CD4-positive, alpha-beta T cell treated with Interleukin-6 at 100 ng/mL for 8 hours (primary cell): ENCODE measurements at places on chromosomes 5 and 9.

GRCh38 chr9:35727676-35728040 is 4.3 kb downstream of the TLN1 start:
- DNase-seq: no peak

- DNase-seq: no peak
These were observed 274.1 kb downstream of the SMARCA2 start for GRCh38 chr9:2289263-2289662.

- DNase-seq: no peak
These were observed 31.8 kb upstream of the CKS2 start for GRCh38 chr9:89278997-89279739.

GRCh38 chr9:110307191-110307590 is 30.5 kb downstream of the TXNDC8 start:
- DNase-seq: no peak

DNA sequence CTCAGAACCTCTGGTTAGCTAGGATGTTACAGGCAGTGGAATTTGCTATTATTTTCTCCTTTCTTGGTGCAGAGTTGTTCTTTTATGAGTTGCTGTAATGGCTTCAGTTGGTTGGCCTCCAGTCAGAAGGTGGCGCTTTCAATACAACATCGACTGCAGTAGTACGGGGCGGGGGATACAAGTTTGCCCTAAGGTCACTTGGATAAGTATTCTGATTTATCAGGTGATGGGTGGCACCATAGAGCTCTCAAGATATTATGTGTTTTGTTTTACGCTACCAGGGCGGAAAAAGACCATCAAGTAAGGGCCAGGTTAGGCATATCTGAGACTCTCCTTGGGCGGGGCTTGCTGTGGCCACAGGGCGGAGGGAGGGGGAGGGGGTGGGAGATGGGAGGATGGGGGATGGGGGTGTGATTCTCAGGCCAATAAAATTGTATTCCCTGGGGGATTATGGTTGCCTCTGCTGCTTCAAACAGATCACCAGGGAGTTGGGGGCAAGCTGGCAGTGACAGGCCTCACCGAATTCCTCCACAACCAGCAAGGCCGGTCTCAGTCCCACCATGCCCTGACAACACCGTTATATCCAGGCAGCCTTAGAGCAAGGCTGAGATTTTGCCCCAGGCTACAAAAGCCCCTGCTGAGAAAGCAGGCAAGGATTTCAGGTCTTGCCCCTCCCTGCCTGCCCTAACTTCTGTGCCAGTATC is 15.9 kb upstream of the RNF38 start:
- no peak for DNase-seq

DNA sequence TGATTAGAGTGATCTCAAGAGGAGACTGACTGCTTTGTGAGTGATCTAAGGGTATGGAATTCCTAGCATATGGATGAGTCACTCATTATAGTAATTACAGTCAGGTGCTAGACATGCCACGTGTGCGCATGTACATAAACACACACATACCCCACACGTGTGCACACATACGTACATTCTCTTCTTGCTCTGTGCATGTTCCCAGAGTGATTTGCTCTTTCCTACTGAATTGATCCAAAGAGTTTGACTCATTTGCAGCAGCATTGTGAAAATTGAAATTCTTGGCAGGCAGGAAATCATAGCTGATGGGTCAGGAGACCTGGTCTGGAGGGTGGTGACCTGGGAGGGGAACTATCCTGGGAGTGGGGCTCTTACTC is 63.8 kb downstream of the ANGPTL2 start:
- no peak for DNase-seq

- DNase-seq: no peak
These were observed 737.2 kb upstream of the ZNF608 start for GRCh38 chr5:125483609-125484008.

DNA sequence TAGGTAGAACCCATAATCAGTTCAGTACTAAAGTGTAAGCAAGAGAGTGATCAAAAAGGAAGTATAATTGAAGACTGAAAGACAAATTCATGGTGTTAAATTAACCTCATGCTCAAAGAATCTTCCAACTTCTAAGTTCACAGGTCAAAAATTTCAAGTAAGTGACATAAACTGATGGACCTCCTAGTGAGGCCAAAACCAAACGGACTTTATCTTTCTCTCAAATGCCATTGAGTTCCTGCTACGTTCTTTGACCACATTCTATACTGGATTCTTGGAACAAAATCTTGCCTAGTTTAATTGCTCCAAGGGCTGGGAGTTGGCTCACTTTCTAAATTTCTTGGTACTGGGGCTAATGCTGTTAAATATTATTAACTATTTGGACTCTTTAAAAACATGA is 794.9 kb downstream of the TLE4 start:
- DNase-seq: no peak

DNA sequence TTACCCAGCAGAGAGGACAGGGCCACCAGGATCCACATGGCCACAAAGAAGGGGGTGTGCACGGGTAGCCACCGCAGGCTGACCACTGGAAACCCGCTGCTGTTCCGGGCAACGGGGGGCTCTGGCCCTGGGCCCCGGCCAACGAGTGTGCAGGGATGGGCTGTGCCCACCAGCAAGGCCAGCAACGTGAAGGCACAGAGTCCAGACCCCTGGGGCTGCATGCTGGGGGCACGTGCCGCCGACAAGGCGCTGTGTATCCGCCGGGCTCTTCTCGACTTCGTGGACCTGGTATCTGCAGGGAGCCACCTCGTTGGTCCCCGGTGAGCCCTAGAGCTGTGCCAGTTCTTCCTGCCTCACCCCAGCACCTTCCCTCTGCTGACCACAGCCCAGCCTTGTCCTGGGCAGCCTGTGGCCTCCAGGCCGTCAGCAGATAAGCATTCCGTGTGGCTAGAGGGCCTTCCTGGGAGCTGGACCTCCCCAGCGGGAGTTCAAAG is 42.2 kb upstream of the CEP72 start:
- no peak for DNase-seq

GRCh38 chr9:109937861-109938453 is 158.0 kb downstream of the PALM2AKAP2 start:
- no peak for DNase-seq

DNA sequence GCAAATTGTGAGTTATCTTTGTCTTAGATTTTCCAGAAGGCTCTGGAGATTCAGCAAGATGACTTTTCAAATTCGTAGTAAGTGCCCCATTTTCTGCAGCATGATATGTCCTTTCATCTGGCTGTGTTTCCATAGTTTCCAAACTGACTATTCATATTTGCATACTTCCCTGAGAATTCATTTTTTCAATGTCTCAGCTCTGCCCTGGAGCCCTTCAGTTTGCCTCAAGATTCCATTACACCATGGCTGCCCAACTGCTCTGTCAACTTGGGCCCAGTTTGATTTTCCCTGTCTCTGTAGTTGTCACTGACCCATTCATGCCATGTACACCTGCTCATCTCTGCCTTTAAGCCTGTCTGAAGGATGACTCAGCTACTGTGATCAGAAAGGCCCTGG is 94.2 kb upstream of the RUSC2 start:
- DNase-seq: no peak

GRCh38 chr5:61180886-61181285 is 18.6 kb upstream of the SMIM15 start:
- no peak for DNase-seq

- DNase-seq: no peak
These were observed 788.9 kb upstream of the GRAMD2B start for GRCh38 chr5:125634216-125634835.

DNA sequence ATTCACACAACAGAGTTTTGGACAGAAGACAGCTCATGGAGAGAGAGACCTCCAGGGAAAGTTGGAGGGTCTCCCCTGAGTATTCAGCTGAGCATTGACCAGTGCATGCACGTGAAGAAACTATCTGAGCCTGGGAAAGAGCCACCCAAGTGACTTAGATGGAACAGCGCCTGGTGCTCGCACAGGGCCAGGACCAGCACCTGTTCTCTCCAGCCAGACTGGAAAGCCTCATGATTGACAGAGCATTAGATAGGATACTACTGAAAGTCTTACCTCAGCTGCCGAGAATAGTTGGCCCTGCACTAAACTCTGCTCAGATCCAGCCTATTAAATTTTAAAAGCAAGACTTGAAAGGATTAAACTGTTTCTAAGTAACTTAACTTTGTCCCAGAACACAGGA is 28.3 kb upstream of the NEURL1B start:
- no peak for DNase-seq

GRCh38 chr5:36311956-36312355 is 10.3 kb upstream of the RANBP3L start:
- no peak for DNase-seq

DNA sequence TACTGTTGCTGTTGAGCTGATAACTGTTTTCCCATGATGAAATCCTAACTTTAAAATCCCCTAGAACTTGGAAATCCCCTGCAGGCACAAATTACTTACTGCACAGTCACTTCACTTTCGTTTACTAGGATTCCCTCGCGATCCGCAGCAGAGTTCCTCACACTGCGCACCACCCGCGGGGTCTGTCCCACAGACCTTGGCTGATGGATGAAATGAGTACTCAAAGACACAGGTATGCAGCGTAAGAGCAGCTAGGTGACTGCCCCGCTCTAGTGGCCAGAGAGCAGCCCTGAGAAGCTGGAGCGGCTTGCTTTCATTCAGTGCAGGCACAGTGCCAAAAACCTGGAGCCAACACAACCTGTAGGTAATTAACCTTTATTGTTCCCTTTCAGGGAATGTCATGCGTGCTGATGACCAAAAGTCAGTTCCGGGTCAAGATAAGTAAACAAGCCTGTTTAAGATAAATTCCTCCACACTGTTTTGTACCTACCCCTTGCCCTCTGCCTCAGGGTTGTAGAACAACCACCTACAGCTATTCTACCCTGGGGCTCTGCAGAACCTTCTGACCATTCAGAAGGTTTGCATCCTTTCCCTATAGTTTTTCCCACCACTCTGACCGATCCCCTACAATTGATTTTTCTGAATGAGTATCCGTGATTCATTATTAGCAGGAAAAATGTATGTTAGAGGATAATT is 191.2 kb downstream of the CDH9 start:
- no peak for DNase-seq

- no peak for DNase-seq
These were observed at the start of gene PRLR for GRCh38 chr5:35230038-35230611. TSS of gene PRLR (minus strand) at chr5:35230487. CDS start at chr5:35089620, 140,867 bp downstream.

DNA sequence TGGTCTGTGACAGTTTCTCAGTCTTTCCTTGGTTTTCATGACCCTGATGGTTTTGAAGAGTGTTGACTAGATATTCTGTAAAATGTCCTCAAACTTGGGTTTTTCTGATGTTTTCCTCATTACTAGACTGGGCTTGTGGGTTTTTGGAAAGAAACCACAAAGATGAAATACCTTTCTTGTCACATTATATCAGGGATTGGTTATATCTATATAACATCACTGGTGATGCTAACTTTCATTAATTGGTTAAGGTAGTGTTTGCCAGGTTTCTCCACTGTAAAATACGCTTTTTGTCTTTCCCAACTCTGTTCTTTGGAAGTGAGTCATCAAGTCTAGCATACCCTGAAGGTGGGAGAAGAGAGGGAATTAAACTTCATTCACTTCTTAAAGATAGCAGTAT is 3.3 kb upstream of the IL31RA start:
- DNase-seq: no peak

DNA sequence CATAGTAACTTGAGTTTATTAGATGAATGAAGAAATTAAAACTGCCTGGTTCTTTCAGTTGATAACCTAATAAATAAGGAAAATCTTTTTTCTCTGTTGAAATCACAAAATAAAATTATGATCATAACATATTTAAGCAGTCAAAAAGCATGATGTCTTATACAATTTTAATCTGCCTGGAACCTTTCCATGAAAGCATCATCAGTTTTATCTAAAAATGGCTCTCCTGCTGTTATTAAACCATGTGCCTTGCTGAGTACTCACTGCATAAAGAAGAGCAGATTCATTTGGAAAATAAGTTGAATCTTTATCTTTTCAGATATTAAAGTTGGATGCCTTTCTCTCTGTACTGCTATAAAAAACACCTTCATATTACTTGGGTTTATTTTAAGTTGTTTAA is 148.8 kb downstream of the SLC24A2 start:
- DNase-seq: no peak

DNA sequence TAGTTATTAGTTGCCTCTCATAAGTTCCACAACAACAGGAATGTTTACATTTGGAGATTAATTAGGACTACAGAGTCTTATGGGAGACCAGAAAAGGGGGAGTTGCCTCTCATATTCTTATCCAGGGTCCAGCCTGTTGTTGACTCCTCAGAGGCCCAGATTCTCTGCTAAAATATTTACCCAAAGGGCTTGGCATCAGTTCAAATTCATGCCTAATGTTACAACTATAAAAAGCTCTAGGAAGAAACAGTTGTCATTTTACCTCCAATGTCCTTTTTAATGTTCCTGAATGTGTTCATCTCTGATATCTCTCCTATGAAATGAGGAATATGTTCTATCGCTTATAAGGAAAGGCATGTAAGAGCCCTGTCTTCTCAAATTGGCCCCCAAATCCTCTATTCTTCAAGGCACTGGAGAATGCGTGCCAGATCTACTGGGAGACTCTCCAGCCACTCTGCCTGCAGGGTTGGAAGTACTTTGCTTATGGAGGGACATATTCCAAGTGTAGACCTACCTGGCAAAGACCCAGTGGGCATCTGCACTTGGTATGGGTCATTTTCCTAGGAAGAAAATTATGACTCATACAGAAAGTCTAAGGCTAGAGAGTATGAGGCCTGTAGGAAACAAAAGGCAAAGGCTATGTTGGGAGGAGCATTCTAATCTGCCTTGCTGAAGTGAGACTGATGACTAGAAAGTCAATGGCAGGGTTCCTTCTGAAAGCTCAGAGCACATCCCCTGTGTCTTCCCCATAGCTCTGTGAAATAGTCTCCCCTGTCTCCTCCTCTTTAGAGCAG is 192.6 kb downstream of the ESM1 start:
- DNase-seq: no peak
